ENCODE measurements at places on chromosomes 5 and 9. TPM values are rescaled to one million over a fixed set of nuclear protein-coding genes. Genes with fewer than 3 reads are reported as not detected.

MLANA gene
- total RNA-seq: not detected

PCDHGB6 gene
- 0.12 TPM for total RNA-seq

MARCHF6 gene
- total RNA-seq: 77.3 TPM

CPEB4 gene
- total RNA-seq: 8.0 TPM

ARHGAP26 gene
- total RNA-seq: 10.0 TPM

PTGR1 gene
- 380 TPM for total RNA-seq

SLC25A2 gene
- not detected for total RNA-seq

GFPT2 gene
- total RNA-seq: 34.6 TPM
